ENCODE measurements at places on chromosomes 5 and 9.
A peak's percentile ranks its signal among the peaks of the same experiment; 100 is the strongest.

GRCh38 chr9:93048566-93049448 is 9.7 kb upstream of the SUSD3 start:
- no peak for DNase-seq

GRCh38 chr5:96611946-96612345 is 50.2 kb upstream of the CAST start:
- DNase-seq = no peak

GRCh38 chr9:119675951-119676350 is 306.7 kb upstream of the BRINP1 start:
- DNase-seq = no peak

DNA sequence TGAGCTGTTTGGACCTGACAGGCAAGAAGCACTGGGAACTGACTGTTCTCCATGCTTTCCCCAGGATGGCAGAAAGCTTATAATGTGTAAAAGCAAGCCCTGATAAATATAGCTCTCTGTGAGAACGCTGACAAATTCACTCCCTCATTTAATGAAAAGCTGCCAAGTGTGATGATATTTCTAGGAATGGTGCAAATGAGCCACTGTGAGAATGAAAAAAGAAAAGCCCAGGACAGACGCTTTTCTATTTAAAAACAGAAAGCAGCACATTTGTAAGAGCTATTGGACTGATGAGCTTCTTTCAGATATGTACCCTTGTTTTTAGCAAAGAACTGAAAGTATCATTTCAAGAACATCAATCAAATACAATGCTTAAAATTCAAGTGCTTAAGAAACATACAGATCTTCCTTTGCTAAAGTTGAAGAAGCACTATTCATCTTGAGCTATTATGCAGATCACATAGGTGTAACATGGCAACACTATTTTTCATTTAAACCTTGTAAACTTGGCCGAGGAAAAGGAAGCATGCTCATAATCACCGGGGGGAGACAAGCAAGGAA is 842.6 kb upstream of the ACO1 start:
- no peak for DNase-seq

DNA sequence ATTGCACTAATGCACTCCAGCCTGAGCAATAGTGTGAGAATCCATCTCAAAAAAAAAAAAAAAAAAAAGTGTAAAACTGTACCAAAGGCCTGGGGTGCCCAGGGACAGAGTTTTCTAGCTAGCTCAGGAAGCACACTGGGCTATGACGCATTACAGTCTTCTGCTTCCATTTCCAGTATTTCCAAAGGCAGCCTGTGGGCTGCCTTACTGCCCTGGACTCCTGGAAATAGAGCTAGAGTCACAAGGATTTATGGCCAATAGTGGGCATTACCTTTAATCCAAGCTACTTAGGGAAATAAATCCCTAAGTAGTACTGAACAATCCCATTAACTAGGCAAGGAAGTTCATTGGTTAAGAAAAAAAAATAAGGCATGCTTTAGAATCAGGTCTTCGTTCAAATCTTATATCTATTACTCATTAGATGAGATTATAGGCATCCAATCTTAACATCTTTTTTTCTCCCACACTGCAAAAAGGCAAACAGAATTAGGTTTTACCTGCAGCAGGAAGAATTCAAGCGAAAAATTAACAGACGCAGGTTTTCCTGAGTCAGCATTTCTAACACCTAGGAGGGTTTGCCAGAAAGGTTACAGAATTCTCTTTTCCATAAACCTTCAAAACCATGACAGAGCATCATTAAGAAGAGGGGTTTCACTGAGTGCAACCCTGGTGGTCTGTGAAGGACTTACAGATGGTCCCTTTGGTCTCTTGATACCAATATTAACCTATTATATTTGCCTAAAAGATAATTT is 85.6 kb upstream of the CCDC112 start:
- no peak for DNase-seq

- DNase-seq = no peak
These were observed 1.4 kb downstream of the AKNA start for GRCh38 chr9:114386361-114386885.

DNA sequence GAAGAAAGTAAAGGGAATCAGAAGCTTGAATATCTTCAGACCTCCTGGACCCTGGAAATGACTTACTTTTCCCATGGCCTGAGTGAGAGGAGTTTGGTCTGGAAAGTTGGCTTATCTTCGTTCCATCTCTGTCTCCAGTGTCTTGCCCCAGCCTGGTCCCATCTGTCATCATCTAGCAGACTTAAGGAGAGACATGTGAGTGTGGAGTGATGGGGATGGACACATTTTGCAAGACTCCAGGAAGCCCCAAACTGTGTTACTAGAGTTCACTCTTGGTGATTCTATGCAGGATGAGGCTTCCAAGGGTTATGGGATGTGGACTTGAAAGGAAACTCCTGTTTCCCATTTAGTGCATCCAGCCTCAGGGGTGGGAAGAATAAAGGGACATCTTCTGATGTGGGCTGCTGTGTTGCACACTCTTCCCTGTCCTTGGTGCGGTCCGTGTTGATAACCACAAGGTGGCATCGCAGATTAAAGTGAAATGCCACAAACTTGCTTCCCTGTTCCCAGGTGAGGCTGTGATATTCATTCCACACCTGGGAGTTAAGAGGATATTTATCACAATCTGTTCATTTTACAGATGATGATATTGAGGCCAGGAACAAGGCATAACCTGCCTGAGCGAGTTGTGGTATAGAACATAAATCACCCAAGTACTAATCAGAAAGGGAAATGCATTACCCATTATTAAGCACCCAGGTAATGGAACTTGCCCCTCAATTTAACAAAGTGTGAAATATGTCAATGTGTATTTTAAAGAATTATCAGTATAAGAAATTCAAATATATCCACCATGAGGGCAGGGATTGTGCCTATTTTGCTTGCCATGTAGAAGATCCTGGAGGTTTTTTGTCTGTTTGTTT is 269.9 kb upstream of the PAPPA start:
- peak; percentile 36 for DNase-seq

GRCh38 chr9:131483319-131484050 is 19.2 kb upstream of the POMT1 start:
- no peak for DNase-seq

DNA sequence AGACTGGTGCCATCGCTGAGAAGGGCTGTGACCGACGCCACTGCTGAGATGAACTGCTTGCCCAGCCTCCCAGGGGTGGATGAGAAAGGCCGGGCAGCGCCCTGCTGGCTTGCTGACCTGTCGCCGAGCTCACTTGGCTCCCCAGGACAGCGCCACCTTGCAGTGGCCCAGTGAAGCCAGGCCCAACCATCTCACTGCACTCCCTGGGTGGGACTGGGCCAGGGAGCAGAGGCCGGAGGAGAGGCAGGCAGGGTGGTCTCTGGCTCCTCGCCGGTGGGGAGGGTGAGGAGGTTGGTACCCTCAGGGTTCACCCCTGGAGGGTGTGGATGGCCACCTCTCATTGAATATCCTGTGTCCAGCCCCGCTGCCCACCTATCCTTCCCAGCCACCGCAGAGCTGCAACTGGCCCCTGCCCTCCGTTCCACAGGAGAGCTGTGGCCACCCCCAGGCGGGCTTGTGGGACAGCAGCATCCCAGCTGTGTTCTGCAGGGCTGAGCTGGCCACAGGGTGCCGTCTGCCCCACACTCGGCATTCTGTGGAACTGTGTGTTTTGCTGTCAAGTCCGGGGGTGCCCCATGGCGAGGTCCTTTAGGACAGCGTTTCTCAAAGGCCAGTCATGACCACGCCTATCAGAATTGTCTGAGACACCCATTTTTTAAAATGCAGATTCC is 41.0 kb upstream of the FCN2 start:
- peak; percentile 25 for DNase-seq

- DNase-seq = no peak
These were observed 62.8 kb downstream of the NPR3 start for GRCh38 chr5:32773944-32774343.

DNA sequence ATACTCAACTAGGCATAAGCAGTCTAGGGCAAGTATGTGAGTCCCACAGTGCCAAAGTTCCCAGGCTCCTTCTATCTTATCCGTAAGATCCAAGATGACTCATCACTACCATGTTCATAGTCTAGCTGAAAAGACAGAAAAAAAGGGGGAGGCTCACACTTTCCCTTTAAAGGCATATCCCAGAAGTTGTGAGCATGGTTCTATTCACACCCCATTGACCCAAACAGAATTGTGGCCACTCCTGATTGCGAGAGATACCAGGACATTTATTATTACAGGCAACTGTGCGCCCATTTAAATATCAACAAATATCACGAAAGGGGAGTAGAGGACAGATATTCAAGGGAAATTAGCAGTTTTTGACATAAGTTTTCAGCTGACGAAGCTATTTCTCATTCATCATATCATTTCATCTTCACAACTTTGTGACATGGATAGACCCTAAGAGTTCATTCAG is 8.1 kb upstream of the PFDN1 start:
- DNase-seq = no peak

- no peak for DNase-seq
These were observed 252.6 kb downstream of the MED10 start for GRCh38 chr5:6125781-6126180.

DNA sequence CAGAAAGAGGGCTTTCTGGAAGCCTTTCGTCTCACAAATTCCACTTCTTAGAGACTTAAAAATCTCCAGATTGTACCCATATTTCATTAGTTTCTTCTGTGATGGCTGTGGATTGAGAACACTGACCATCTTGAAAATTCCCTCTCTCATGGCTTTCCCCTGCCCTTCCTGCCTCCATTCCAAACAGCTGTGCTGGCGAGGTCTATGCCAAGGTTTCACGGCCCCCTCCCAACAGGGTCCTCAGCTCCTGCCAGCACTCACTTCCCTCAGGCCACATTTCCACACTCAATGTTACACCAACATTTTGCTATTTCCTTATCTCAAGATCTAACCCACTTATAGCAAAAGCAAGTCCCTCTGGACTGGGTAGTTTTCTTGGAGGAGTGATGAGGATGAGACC is 40.3 kb upstream of the EQTN start:
- no peak for DNase-seq

DNA sequence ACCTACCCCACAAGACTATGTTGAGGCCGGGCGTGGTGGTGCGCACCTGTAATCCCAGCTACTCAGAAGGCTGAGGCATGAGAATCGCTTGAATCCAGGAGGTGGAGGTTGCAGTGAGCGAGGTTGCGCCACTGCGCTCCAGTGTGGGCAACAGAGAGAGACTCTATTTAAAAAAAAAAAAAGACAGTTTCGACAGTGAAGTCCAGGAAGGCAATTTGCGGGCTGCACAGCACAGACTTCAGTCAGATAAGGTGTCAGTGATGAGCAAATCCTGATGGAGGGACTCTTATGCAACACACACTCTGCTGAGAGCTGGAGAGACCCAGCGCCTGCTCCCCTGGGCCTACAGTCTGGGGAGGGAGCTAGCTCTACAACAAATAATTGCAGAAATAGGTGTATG is 14.2 kb downstream of the CCNJL start:
- no peak for DNase-seq

- DNase-seq = no peak
These were observed 64.2 kb downstream of the FGF18 start for GRCh38 chr5:171483551-171484135.

- no peak for DNase-seq
These were observed 39.7 kb downstream of the RAPGEF6 start for GRCh38 chr5:131595088-131596033.

DNA sequence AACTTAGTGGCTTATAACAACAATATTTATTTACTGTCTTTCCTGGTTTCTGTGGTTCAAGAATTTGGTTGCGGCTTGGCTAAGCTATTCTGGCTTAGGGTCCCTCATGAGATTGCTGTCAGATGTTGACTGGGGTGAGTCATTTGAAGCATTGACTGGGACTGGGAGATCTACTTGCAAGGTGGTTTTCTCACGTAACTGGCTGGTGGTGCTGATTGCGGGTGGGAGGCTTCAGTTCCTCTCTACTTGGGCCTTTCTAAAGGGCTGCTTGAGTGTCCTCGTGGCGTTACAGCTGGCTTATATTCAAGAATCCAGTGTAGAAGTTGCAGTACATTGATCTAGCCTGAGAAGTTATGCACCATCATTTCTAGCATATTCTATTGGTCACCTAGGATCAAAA is 218.5 kb upstream of the ELAVL2 start:
- no peak for DNase-seq

- DNase-seq = no peak
These were observed 11.8 kb downstream of the LHX6 start for GRCh38 chr9:122216798-122217418.

DNA sequence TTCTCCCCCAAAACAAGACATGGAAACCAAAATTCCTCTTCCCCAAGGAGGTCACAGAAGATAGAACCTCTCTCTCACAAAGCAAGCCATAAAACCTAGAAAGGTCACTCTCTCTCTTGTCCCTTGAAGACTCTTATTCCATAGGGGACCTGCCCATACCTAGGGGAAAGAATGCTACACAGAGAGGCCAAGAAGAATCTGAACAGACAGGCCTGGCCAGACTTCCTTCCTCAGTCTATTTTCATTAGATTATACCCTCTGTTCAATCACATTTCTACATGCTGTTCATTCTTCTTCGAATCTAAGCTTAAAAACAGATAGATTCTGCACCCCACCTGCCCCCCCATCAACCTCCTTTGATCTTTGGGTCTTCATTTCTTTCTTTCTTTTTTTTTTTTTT is 206.8 kb downstream of the TLE4 start:
- no peak for DNase-seq

GRCh38 chr9:4086119-4087090 is 213.5 kb downstream of the GLIS3 start:
- DNase-seq = no peak

DNA sequence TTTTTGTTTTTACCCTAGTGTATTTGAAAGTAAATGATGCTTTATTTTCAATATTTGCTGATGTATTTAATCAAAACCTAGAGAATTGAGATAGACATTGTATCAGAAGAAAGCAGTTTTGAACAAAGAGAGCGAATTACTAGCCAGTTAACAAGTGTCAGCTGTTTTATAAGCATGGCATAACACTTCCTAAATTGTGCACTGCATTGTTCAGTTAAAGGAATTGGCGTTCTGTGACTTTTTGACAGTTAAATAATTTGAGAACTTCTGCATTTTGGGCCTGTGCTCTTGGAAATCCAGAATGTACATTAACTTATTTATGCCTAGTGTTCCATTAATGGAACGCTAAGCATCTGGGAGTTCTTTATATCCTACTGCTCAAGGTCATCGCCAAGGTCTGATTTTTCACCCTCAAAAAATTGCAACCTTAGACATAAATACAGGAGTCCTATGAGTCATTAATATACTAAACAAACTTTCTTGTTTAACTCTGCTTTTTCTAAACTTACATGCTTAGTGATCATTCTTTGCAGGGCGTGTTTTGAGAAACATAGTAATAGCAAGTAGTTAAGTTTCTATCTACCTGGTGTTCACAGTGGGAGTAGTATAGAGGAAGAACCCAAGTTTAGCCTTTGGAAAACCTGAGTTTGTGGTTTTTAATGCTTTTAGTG is 31.1 kb downstream of the RASA1 start:
- DNase-seq = no peak

Measured in endothelial cell (in vitro differentiated cells).